MCF 10A (cell line): ENCODE measurements at places on chromosomes 12 and 14. TPM values are rescaled to one million over a fixed set of nuclear protein-coding genes. Genes with fewer than 3 reads are reported as not detected.

GRCh38 chr14:75230140-75230792 is 48.4 kb upstream of the FOS start:
- peak; percentile 98 for DNase-seq

Gene SIRT4
- 0.61 TPM in 1 of 2 replicates, not detected in the other for total RNA-seq

GRCh38 chr12:46535376-46535775 is 162.8 kb upstream of the SLC38A2 start:
- no peak for DNase-seq

DNA sequence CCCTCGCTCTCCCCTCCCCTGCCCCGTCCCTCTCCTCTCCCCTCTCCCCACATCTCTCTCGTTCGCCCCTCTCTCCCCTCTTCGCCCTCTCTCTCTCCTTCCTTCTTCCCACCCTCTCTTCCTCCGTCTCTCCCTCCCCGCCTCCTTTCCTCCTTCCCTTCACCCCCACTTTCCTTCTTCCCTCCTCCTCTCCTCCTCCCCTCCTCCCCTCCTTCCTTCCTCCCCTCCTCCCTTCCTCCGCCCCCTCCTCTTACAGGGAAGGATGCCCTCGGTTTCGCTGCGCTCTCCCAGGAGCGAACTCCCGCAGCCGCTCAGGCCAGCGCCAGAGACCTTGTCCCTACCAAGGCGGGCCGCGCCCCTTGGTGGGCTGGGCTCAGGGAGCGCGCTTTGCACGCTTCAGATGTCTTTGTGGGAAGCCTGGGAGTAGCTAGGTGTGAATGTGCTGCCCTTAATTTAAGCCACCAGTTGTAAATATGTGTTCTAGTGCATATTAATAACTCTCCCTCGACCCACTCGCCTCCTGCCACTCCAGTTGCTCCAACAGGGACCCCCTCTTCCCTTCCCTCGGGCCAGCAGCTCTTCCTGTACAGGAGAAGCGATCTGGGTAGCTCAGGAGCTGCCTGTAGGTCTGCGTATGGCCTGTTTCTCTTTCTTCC is 13.3 kb upstream of the MAP3K9 start:
- no peak for DNase-seq

GRCh38 chr14:105830171-105830570 is 303.8 kb downstream of the TMEM121 start:
- no peak for DNase-seq
